ENCODE measurements at places on chromosomes 6 and 20. TPM values are rescaled to one million over a fixed set of nuclear protein-coding genes. Genes with fewer than 3 reads are reported as not detected.

C2 gene
- total RNA-seq: 0.20 TPM

MYBL2 gene
- 6.2 TPM for total RNA-seq

GRCh38 chr20:58069796-58070663 lies 158.4 kb downstream of the ANKRD60 start:
- no peaks in the 10 kb centered on the region for H3K36me3 ChIP-seq
- no peak overlapping the region for H3K27ac ChIP-seq
- H3K4me1 ChIP-seq: peaks cover 29% of the 10 kb centered on the region
- H3K27me3 ChIP-seq: peaks cover 2% of the 10 kb centered on the region
- DNase-seq: no peak

DNA sequence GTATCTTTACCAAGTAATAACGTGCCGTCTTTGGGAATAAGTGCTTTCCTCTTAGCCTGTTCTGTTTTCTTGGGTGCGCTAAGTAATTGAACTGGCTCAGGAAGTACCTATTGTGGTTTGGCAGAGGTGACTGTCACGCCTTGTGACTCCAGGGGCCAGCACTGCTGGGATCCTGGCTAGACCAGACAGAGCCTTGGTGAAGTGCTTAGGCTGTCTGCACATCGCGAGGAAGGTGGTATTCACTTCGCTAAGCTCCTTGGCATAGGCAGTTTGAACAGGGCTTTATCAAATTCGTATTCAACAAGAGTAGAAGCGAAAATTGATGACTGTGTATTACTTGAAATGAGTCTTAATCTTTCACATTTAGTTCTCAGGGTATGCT lies 17.6 kb downstream of the PRDM1 start:
- H3K4me1 ChIP-seq: peaks cover 6% of the 10 kb centered on the region
- H3K4me3 ChIP-seq: no peak overlapping the region
- H3K27ac ChIP-seq: no peak overlapping the region
- no peaks in the 10 kb centered on the region for H3K27me3 ChIP-seq
- no peak for DNase-seq

GRCh38 chr6:153002613-153003365 lies at the start of gene MTRF1L:
Gene MTRF1L, minus strand, starts transcription at chr6:153002709. Its CDS starts 24 bp downstream, at chr6:153002685.
- peak; percentile 96 for DNase-seq
- no peaks in the 10 kb centered on the region for H3K27me3 ChIP-seq
- peak within 1 kb of the TSS; percentile 89 for H3K27ac ChIP-seq

DNA sequence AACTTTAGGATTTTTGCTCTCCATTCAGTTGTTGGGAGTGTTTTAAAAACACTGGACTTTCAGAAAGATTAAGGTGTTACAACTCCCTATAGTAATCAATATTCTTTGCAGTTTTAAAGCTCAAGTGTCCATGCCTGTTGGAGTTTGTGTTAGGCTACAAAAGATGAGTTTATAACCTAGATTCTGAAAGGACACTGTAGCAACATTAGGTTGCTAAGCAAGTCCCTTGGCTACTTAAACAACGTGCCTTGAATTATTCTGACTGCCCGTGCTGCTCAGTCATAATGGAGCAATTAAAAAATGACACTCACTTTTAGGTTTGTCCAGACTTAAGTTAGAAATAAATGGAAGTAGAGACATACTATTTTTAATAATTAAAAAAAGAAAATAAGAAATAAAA lies 41.0 kb downstream of the KLHL32 start:
- H3K36me3 ChIP-seq: no peaks in the 10 kb centered on the region
- H3K27me3 ChIP-seq: no peaks in the 10 kb centered on the region
- DNase-seq: no peak
- H3K4me3 ChIP-seq: no peak overlapping the region

Measured in astrocyte (in vitro differentiated cells and primary cell).